ENCODE measurements at places on chromosomes 7 and 10.

- DNase-seq: no peak
Measured at GRCh38 chr7:24968165-24968564, 11.8 kb downstream of the OSBPL3 start.

GRCh38 chr10:60629332-60629731, 148.9 kb upstream of the CDK1 start:
- DNase-seq: no peak

DNA sequence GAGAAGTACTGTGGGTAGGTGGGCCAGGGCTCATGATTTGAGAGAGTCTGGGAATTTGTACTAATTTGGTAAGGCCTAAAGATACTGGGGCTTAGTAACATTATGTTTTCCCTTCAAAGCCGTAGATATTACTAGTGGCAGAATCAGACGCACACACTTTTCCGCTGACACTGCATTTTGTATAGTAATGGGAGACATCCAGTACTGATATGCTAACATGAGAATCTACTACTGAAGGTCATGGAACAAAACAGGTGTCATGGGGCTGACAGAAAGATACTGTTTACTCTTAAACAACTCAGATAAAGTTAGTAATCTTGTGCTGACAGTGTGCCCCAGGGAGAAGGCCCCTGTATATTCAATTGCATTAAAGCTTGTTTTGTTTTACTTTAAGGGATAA, 11.1 kb upstream of the GIMAP7 start:
- DNase-seq: no peak

DNA sequence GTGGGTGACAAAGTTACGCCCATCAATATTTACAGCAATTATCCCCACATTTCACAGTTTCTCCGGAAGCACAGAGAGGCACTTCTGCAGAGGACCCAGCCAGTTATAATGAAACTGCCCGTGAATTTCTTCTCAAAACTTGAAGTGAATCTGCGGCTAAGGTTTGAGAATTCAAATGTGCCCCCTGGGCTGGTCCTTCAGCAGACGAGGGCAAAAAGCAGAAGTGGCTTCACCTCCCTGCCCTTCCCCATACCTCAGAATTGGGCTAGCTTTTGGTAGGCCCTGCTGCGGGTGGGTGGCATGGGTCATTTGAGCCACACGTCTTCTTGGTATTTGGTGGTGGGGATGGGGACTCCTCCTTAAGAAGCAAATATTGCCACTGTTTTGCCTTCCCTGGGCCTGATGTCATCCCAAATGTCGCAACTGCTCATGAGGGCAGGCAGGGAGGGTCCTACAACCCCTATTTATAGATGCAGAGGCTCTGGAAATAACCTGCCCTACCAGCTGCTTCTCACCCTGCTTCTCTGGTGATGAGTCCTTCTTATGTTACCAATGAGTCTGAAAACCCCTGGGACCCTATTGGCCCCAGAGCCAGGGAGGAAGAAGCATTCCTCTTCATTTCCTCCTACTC, 16.6 kb upstream of the WDFY4 start:
- DNase-seq: no peak

DNA sequence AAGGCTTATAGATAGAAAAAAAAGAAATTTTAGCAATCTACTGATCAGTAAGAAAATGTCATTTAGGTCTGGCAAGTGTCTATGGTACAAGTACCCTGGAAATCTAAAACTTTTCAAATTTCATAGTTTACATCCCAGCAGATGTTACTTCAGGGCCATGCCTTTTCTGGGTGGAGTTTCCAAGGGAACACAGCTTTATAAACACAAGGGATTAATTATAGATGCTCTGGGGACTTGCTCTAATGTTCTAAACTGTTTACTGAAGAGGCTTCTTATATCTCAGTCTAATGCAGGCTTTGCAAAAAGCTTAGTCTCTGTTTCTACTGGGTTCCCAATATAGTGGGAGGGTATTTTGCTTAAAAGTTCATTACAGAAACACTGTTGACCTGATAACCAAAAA, 3.1 kb downstream of the CD36 start:
- DNase-seq: no peak

DNA sequence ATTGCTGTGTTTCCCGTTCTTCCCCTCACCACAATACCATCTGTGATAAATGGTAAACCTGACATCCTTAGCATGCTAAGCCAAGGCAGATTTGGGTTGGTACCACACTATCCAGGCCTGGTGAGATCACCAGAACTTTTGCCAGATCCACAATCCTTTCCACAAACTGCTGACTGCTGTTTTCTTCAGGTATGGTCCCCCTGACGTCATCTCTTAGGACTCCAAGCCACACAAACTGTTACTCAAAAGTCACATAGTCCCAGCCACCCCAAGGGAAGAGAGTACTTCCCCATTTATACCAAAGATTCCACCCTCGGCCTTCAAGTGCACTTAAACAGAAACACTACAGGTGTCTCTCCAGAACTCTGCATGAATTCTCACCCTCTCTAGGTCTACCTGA, 34.8 kb downstream of the SLC25A13 start:
- no peak for DNase-seq

- no peak for DNase-seq
Measured at GRCh38 chr10:10663622-10664021, 354.1 kb upstream of the CELF2 start.

- DNase-seq: no peak
Measured at GRCh38 chr10:71438761-71439160, 42.0 kb downstream of the CDH23 start.

GRCh38 chr7:125636320-125636962, 706.8 kb upstream of the POT1 start:
- DNase-seq: no peak

DNA sequence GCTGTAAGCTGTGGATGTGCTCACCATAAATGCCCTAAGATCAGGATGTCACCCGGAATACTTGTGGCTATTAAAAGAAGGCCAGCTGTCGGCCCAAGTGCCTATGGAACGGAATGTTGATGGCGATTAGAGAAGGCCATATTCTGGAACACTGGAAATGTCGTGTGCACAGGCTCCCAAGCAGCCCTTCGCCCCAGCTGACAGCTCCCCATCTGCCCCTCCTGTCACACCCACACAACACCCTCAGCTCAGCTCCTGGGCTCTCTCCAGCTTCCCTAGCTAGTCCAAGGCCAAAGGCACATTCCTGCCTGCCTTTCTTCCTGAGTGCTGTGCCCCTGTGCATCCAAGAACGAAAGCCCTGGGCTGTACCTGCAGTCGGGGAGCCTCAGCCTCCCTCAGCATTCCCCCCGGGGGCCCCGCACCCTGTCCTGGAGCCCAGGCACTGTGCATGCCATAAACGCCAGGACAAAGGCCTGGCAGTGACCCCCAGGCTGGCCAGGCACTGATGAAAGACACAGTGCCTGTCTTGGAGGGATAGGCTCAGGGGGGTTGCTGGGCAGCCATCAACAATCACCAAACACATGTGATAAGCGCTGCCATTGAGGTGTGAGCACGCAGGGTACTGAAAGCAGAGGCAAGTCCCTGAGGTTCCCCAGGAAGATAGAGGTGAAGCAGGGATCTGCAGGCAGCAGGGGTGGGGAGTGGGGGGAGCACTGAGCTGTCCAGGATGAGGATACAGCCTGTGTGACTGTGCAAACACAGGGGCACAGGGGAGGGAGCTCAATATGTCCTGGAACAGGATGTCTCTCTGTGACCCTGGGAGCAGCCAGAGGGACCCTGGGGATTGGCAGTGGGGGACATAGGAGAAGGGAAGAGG, 3.7 kb upstream of the LDB3 start:
- no peak for DNase-seq

DNA sequence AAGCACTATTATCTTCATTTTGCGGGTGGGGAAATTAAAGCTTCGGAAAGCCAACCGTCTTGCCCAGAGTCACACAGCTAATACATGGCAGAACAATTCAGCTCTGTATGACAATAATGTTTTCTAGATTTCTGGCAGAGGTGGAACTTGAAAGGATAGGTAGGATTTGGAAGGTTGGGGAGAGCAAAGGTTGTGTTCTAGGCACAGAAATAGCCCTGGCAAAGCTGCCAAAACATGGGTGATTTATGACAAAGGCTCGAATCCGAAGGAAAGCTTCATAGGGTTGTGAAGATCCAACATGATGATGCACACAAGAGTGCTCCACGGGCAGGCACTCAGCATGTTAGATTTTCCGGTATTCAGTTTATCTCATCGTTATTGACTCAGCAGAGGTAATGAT, 19.2 kb downstream of the PDCD11 start:
- DNase-seq: no peak

DNA sequence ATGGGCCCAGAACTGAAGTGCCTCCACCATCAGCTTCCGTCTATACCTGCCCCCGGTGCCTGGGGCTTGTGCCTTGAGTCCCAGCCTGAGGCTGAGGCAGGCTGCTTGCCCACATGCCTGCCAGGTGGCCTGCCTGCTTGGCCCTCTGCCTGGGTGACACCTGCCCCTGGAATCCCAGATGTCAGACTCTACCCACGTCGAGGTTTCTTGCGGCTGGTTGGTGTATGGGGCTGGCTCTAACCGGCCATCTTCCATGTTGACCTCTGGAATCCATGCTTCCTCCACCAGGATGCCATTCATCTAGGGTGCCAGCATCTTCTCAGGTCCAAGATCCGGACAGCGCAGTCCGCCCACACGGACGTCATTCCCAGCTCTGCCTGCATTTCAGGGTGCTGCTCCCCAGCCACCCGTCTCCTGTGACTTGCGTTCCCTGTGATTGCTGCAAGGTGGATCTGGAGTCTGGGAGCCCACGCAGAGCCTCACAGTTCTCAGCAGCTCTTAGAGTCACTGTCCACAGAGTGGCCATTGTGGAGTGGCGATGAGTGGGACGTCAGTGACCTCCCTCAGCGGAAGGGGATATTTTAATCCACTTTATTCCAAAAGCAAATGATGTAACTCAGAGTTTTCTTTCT, 298.1 kb downstream of the TCERG1L start:
- no peak for DNase-seq

- DNase-seq: no peak
Measured at GRCh38 chr7:133753513-133753912, 373.6 kb upstream of the LRGUK start.

DNA sequence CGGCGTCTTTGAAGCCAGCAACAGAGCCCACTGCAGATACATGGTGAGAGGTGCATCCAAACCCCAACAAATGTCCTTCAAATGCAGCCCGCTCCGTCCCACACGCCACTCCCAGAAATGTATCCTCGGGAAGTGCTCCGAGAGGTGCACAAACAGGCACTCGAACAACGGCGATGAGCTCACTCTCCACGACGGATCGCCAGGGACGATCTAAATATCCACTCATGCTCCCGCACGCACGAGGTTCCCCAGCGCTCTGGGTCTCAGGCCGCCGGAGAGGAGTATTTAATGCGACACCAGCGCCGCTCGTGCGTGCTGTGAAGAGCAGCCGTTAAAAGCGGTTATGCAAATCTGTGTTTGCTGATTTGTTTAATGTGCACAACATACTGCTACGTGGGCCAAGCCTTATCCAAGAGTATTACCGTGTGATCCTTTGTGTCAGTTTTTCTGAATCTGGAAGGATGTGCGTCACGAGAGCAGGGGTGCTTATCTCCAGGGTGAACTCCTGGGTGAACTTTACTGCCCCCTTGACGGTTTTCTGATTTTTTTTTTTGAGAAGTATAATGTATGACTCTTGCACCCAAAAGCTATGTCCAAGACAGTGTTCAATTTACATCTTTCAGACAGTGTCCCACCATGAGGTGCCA, 48.5 kb upstream of the PPP2R2D start:
- DNase-seq: no peak

DNA sequence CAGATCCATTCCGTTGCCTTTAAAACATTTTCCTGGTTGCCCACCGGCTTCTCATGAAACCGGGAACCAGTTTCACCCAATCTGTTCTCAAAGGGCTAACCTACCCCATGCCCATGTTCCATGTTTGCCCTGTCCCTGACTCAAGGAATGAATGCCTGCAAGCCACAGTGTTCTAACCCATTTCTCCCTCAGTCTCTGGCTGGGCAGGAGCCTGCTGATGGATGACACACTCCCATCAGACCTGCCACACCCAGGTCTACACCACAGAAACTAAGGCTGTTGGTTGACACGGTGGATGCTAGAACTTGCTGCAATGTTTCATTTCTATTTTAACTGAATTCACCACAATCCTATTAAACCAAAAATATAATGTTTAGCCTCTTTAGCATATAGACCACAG, 15.6 kb downstream of the CLRN3 start:
- no peak for DNase-seq

DNA sequence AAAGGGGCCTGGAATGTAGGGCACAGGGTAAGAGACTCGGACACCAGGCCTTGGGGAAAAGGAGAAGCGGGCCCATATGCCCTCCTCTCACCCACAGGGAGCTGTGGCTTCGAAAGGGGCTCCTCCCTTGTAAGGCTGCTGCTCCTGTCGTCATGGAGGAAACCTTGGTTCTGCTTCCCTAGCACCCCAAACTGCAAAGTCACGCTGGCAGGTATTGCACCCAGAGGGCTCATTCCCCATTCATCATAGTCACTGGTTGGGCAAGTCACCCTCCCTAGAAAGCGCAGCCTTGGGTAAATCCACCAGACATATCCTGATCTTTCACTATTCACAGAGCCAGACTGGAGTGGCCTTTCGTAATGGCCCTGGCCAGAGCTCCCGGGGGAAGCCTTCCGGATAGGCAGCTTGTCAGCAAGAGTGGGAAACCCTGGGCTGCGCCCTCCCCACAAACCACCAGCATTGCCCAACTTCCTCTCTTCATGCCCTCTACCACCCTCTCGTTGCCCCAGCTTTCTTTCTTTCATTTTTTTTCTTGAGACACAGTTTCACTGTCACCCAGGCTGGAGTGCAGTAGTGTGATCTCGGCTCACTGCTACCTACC, 121.0 kb downstream of the HIP1 start:
- DNase-seq: no peak

- no peak for DNase-seq
Measured at GRCh38 chr7:18901351-18901750, 216.1 kb downstream of the TWIST1 start.

GRCh38 chr7:94511718-94512117, 2.1 kb downstream of the CASD1 start:
- no peak for DNase-seq

DNA sequence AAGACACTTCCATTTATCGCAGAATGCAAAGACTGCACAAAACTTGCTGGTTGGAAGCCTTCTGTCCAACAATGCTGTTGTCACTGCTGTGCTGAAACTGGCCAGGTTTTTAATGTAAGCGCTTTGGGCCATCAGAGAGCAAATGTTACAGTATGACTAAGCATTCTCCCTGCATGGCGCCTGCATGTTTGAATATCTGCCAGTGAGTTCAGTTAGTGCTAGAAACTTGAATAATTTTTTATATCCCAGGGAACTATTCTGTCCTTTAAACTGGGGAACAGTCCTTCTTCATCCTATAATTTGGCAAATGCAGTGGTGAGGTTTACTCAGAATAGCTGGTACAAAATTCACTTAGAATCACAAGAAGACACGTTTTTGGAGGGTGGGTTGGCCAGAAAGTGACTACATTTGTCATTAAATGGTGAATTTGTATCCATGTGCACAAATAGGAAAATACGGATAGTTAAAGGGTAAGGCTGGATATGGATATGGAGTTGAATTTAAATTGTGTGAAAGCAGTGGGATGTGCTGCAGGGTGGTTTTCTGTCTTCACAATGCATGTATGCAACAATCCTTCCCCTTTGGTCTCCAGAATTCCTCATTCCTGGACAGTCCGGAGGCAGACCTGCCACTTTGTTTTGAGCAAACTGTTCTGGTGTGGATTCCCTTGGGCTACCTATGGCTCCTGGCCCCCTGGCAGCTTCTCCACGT, 1.7 kb downstream of the ABCC2 start:
- DNase-seq: no peak
